WERI-Rb-1 (cell line): ENCODE measurements at places on chromosomes 11 and 22.

DNA sequence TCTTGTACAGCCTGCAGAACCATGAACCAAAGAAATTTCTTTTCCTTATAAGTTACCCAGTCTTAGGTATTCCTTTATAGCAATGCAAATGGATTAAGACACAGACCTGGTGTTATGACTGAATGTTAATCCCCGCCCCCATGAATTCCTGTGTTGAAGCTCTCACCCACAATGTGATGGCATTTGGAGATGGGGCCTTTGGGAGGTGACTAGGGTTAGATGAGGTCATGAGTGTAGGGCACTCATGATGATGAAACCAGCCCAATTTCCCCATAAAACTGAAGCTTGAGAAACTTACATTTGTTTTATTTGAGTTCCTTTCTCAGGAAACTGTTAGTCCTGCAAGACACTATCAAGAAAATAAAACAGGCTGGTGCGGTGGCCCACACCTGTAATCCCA, 115.8 kb upstream of the THY1 start:
- DNase-seq = peak; percentile 6

GRCh38 chr11:64764040-64764611, 4.4 kb upstream of the PYGM start:
- DNase-seq = no peak

DNA sequence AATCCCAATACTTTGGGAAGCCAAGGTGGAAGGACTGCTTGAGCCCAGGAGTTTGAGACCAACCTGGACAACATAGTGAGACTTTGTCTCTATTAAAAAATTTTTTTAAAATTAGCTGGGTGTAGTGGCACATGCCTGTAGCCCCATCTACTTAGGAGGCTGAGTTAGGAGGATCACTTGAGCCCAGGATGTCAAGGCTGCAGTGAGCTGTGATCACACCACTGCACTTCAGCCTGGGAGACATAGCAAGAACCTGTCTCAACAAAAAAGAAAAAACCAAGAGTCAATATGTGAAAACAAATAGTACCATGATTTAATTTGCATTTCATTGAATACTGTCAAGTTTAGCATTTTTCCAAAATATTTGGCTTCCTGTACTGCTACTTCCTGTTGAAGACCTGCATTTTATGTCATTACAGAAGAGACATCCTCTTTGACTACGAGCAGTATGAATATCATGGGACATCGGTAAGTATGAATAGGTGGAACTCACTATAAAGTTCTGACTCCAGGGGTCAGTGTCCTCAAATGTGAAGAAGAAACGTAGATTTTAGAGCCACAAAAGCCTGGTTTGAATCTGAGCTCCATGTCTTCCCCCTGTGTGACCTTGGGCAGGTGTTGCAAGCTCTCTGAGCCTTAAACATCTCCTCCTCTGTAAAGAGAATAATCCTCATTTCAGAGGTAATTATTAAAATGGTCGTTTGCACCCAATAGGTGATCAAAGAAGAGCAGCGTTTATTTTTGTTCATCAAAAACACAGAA, 16.0 kb downstream of the CDC45 start:
- no peak for DNase-seq

GRCh38 chr11:134532131-134532920, 120.3 kb upstream of the B3GAT1 start:
- peak; percentile 87 for DNase-seq

- DNase-seq = no peak
These were observed 18.5 kb downstream of the PRR33 start for GRCh38 chr11:1873048-1873812.

DNA sequence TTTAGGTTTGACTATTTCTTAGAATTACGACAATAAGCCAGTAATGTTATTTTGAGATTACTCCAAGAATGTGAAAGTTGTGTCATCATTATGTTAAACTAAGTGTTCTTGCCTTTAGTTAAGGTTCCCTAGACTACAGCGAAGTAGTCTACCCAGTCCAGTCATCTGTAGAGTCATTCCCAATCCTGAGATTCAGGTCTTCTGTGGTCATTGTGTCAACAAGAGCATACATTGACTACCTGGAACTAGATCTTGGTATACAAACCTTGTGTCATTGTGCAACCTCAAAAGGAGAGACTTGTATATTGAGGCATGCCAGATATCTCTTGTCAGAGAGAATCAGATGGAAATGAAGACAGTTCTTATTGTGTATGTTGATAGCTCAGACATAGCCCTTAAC, 115.9 kb downstream of the ATM start:
- no peak for DNase-seq

DNA sequence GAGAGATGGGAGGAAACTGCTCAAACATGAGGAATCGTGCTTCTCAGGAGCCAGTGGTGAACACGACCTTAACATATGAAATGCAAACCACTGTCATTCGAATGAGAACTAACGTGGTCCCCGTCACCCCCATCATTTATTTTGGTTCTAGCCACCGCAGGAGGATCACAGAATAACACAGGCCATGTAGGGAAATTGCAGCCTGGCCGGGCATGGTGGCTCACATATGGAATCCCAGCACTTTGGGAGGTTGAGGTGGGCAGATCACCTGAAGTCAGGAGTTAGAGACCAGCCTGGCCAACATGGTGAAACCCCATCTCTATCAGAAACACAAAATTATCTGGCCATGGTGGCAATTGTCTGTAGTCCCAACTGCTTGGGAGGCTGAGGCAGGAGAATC, 27.1 kb downstream of the KRTAP5-5 start:
- no peak for DNase-seq

DNA sequence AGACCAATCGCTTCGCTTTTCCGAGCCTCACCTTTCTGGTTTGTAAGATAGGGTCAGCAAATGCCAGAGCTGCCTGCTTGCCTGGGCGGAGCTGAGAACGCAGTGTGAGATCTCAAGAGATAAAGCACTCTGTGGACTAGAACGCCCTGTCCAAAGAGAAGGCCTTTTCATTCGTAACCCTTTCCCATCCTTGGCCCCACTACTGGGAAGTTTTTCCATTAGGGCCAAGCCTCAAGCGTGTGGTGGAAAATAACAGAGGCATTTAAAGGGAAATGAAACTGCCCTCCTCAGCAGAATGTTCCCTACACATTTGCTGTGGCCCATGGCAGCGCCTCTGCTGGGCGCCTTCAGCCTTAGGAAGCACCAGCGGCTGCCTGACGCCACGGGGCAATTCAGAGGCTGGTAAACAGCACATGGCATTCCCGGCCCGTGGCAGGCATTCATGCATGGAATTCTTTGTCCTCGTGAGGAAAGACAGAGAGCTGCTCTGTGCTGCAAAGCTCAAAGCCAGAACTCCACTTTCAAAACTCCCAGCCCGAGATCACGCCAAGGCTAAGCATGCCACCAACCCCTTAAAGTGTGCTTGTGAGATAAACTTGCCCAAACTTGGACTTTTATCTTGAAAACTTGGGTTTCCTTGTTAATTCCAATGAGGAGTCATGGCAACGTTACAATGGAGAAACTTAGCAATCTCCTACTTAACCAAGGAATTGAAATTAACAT, 38.1 kb downstream of the AHNAK start:
- DNase-seq = no peak

DNA sequence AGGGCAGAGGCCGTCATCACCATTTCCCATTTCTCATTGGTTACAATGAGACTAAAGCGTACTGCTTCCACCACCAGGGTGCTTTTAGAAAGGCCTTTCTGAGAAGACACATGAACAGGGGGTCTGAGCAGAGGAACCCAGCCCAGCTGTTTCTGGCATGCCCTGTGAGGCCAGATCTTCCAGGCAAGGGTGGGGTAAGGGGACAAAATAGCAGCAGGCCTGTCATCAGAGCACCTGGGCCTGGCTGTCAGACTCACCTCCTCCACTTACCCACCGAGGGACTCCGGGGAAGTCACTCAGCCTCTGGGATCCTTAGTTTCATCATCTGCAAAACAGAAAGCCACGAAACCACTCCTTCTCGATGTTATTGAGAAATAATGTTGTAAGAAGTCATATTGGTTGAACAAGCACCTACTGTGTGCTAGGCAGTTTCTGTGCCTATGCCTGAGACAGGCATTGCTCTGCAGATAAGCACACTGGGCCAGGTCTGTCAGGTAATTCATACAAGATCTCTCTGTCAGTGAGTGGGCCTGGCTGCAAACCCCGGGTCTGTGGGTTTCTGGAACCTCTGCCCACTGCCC, 8.8 kb upstream of the WNT11 start:
- no peak for DNase-seq

DNA sequence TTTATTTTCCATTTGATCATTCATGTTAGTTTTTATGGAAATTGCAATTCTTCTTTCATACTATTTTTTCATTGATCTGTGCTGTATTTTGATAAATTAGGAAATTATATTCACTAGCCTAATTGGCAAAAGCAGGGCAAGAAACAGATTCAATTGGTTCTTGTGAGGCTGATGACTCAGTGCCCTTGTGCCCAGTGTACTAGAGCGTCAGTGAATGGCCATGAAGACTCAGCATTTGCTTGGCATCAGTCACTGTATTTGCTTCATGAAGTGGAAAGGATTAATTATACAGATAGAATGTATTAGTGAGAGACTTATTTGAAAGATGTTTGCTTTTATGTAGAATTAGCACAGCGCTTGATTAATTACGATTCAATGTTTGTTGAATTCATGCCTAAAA, 31.8 kb downstream of the MRGPRX1 start:
- no peak for DNase-seq

DNA sequence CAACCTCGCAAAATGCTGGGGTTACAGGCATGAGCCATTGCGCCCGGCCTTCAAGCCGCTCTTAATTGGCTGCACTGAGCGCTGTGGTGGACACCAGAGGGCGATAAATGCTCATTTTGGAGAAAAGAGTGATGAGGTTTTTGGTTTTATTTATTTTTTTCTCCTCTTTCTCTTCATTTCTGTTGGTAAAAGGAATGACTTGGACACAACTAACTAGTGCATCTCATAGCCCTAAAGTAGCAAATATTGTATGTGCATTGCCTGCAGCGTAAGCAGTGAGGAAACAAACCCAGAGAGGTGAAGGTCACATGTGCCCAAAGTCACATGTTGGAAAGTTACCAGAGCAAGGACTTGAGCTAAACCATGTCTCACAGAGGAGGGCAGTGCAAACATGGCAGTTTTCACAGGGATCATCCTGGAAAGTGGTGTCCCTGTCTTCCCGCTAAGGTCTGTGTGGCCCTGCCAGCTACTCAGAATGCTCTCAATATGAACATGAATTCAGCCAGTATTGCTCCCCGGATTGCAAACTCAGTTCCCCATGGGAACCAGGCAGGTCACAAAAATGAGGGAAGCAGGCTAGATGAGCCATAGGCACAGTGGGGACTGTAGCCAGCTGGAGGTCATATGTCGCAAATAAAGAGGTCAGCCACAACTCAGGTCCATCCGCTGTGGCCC, 8.6 kb upstream of the CD82 start:
- DNase-seq = peak; percentile 46

GRCh38 chr11:20005747-20006146, 154.5 kb downstream of the DBX1 start:
- DNase-seq = peak; percentile 87

GRCh38 chr22:19735665-19736510, 12.5 kb downstream of the GP1BB start:
- no peak for DNase-seq

- no peak for DNase-seq
These were observed 2.0 kb upstream of the CEP126 start for GRCh38 chr11:101912823-101913284.

DNA sequence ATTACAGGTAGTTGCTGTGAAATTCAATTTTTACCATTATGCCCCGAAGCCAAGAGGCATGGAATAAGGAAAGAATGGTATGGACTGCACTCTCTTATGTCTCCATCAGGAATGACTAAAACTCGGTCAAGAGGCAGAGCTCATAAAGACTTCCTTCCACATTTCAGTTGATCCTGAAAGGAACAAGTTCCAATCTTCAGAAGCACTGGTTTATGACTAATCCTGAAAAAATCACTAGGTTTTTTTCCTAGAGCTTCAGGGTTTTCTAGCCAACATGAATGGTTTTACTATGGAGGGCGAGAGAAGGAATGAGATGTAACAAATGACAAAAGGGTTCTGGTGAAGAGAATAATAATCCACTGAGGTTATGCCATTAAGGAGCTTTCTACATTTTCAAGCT, 832.2 kb downstream of the NTM start:
- no peak for DNase-seq

GRCh38 chr22:42171417-42171816, 40.8 kb upstream of the CYP2D6 start:
- DNase-seq = no peak

DNA sequence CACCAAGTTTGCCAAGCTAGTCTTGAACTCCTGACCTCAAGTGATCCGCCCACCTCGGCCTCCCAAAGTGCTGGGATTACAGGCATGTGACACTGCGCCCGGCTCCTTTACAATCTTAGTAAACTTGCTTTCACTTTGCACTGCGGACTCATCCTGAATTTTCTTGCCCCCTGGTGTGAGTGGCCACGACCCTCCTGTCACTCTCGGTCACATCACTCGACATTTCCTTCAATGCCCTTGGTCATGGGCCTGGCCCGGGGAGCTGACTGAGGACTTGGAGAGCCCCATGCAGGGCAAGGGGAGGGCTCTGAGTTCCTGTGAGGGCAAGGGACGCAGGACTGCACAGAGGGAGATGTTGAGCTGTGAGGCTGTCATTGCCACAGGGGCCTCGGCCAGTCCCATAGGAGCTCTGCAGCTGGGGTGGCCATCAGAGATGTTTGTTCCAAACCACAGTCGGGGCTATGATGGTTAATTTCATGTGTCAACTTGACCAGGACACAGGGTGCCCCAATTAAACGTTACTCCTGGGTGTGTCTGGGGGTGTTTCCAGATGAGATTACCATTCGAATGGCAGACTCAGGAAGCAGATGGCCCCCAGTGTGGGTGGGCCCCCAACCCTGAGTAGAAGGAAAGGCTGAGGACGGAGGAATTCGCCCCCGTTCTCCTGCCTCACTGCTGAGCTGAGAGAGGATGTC, 21.2 kb downstream of the A4GALT start:
- no peak for DNase-seq

GRCh38 chr22:42939451-42939881, 75.5 kb downstream of the PACSIN2 start:
- no peak for DNase-seq

DNA sequence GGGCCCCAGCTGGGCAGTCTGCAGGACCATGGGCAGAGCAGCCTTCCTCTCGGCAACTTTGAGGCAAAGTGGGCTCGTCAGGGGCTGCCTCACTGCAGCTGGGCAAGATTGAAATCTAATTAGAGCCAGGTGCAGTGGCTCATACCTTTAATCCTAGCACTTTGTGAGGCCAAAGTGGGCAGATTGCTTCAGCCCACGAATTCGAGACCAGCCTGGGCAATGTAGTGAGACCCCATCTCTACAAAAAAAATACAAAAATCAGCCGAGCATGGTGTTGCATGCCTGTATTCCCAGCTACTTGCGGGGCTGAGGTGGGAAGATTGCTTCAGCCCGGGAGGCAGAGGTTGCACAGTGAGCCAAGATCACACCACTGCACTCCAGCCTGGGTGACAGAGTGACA, 34.2 kb downstream of the ARHGAP8 start:
- DNase-seq = no peak

GRCh38 chr11:78365381-78365792, 52.2 kb downstream of the GAB2 start:
- no peak for DNase-seq
